A549 treated with Mapracorat at 1 μM for 4 hours (cell line): ENCODE measurements at places on chromosomes 7 and 10. TPM values are rescaled to one million over a fixed set of nuclear protein-coding genes. Genes with fewer than 3 reads are reported as not detected.

Gene HTR5A
- not detected in 5 replicates for total RNA-seq

Gene CTBP2
- 98.8 to 118 TPM (median 114 TPM) in 5 replicates for total RNA-seq

Gene GDI2
- total RNA-seq, result 200 to 275 TPM (median 207 TPM) in 5 replicates

Gene ARHGEF35
- total RNA-seq, result 0.18 to 0.50 TPM (median 0.40 TPM) in 5 replicates

Gene OIT3
- total RNA-seq, result 0.11 TPM in 1 of 5 replicates, not detected in the others

Gene DRGX
- 0.05 TPM in 1 of 5 replicates, not detected in the others for total RNA-seq

Gene TMED4
- total RNA-seq, result 47.0 to 54.2 TPM (median 53.0 TPM) in 5 replicates

Gene BMPER
- 4.4 to 5.7 TPM (median 5.1 TPM) in 5 replicates for total RNA-seq

Gene CCL24
- not detected in 5 replicates for total RNA-seq

Gene ASL
- total RNA-seq, result 18.9 to 27.1 TPM (median 24.0 TPM) in 5 replicates

Gene CPED1
- total RNA-seq, result 0.05 TPM in 1 of 5 replicates, not detected in the others

Gene SUN3
- 0.19 TPM in 1 of 5 replicates, not detected in the others for total RNA-seq

Gene GBX1
- 0.20 TPM in 1 of 5 replicates, not detected in the others for total RNA-seq

Gene ZCCHC24
- 2.6 to 4.4 TPM (median 3.8 TPM) in 5 replicates for total RNA-seq

Gene MRPS16
- total RNA-seq, result 137 to 186 TPM (median 171 TPM) in 5 replicates

Gene GNGT1
- total RNA-seq, result not detected in 5 replicates

Gene VAX1
- 0.97 to 1.7 TPM (median 1.5 TPM) in 5 replicates for total RNA-seq

Gene ZNF33A
- total RNA-seq, result 5.4 to 8.2 TPM (median 6.0 TPM) in 5 replicates

Gene DDC
- 0.83 to 1.7 TPM (median 1.2 TPM) in 5 replicates for total RNA-seq

Gene EPO
- total RNA-seq, result 0.10 to 0.12 TPM in 2 of 5 replicates, not detected in the others

Gene FOXP2
- not detected in 5 replicates for total RNA-seq

Gene CUL1
- total RNA-seq, result 52.3 to 57.1 TPM (median 54.3 TPM) in 5 replicates
